Foreskin keratinocyte (primary cell): ENCODE measurements at places on chromosomes 16 and 17.

DNA sequence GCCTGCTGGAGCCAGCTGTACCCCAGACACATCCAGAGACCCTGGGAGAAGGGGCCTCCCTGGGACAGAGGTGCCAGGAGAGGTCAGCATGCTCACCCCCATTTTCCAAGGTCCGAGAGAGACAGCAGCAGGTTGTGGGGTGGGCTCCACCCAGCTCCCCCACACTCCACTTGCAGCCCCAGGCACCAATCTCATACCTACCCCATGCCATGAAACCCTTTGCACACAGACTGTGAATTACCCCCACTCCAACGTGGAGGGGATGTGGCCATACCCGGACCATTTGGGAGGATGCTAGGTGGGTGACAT lies 34.0 kb downstream of the ZFPM1 start:
- DNase-seq, result no peak

DNA sequence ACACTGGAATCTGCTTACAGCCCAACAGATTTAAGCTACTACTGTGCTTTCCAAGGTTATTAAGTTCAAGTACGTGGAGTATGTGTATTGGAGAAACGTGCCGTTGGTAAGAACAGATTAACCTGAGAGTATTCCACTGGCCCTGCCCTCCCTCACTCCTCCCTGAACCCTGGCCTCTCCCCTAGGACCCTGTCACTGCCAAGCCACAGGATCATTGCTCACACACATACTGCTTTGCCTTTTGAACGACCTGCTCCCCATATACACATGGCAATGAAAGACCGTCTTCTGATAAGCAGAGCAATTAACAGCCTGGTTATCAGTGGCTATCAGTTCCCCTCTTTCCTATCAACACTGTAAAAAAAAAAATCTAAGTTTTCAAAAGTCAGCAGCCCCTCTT lies 458.9 kb upstream of the DYNLRB2 start:
- no peak for DNase-seq

DNA sequence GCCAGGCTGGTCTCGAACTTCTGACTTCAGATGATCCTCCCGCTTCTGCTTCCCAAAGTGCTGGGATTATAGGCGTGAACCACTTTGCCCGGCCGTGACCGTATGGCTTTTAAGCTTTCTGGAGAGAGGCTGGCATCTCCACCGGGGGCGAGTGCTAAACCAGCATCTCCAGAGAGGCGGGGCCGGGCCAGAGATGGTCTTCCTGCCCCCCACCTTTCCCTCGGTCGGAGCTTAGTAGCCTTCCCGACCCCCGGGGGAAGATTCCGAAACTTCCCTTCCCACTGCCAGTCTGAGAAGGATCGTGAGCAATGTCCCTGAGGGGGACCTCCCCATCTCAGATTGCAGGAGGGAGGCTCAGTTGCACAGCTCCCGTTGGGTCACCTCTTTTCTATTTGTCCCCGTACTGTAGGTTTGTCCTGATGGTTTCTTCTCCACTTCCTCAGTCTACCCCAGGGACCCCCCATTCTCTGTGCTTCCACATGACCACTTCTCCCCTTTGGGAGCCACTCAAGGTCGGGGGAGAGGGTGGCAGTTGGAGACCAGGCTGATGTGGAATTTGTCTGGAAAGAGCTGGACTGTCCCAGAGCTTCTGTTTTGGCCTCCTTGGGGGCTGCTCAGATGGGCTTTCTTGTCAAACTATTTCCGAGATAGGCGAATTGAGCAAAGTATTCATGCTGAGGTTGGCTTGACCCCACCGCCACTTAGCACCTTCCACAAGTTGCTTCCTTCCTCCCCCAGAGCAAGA lies 18.2 kb downstream of the IGF2BP1 start:
- no peak for DNase-seq

- peak; percentile 90 for DNase-seq
Measured at GRCh38 chr17:31788571-31788946, 70.5 kb downstream of the COPRS start.

DNA sequence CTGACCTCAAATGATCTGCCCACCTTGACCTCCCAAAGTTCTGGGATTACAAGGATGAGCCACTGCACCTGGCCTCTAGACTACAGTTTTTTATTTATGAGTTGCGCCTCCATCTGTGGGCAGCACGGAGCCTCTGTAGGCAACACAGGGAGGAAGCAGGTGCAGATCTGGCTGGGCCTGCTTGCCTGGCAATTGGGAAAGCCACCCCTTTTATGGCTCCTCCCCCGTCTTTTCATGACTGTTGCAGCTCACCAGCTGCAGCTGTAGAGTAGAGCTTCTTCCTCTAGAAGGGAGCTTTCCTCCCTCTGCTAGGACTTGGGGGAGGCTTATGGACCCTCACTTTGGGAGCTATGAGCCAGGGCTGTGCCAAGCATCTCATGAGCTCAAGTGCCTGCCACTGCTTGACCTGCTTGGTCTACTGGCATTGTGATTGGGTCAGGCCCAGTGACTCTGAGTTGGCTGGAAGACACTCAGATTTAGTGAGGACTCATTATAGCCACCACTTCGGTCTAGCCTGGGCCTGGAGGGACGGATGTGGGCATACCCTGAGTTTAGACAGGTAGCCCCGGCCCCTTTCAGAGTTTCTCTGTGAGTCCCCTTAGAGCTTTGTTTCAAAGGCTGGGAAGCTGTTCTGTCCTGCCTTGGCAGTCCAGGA lies 6.9 kb upstream of the SLC7A6 start:
- no peak for DNase-seq

DNA sequence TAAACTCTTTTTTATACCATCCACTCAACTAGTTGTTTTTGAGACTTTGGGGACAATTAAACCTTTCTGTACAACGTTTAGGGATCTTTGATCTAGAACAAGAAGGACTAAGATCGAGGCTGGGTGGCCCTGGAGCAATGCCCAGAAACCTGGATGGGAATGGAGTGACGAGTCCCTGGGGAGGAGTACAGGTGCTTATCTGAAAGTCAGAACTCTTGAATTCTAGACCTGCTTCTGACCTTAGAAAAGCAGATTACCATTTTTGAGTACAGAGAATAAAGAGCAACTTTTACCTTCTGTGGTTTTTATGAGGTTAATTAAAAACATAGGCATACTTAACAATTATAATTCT lies 17.8 kb downstream of the UBE2Z start:
- no peak for DNase-seq

DNA sequence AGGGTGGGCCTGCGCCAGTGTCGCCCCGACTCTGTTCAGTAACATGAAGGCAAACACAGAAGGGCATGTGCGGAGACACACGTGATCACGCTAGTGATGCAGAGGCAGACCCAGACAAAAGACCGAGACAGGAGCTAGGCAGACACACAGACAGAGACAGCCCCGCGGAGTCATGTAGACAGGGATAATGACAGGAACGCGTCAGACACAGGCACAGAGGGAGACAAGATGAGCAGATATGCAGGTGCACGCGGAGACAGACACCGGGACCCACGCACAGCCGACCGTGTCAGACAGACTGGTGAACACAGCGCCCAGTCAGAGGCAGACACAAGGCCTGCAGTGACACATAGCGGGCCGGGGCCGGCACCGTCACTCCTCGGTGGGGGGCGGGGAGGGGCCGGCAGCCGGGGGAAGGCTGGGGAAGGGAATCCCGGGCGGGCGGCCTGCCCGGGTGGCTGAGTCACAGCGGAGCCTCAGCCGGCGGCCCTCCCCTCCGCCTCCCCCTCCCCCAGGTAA lies 7.4 kb downstream of the KDM6B start:
- peak; percentile 85 for DNase-seq

GRCh38 chr16:21194771-21195301 lies 16.5 kb downstream of the ZP2 start:
- DNase-seq, result peak; percentile 15

DNA sequence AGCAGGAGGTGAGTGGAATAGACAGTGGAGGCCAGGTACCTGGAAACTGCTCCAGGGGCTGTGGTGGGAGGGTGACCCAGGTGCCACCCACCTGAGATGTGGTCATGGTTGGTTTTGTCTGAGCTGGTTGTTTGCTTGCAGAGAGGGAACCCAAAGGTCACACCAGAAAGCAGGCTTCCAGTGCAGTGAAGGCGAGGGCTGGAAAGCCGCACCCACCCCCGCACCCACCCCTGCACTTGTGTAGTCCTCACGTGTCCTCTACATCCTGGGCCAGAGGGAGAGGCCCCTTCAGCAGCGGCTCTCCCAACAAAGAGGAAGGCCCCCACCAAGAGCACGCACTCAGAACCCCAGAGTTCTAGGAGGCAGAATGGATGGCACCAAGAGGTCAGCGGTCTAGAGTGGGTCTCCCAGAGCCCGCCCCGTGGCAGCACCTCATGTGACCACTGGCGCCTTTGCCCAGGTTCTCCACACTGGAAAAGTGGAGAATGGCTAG lies 92.6 kb upstream of the CBX4 start:
- no peak for DNase-seq

DNA sequence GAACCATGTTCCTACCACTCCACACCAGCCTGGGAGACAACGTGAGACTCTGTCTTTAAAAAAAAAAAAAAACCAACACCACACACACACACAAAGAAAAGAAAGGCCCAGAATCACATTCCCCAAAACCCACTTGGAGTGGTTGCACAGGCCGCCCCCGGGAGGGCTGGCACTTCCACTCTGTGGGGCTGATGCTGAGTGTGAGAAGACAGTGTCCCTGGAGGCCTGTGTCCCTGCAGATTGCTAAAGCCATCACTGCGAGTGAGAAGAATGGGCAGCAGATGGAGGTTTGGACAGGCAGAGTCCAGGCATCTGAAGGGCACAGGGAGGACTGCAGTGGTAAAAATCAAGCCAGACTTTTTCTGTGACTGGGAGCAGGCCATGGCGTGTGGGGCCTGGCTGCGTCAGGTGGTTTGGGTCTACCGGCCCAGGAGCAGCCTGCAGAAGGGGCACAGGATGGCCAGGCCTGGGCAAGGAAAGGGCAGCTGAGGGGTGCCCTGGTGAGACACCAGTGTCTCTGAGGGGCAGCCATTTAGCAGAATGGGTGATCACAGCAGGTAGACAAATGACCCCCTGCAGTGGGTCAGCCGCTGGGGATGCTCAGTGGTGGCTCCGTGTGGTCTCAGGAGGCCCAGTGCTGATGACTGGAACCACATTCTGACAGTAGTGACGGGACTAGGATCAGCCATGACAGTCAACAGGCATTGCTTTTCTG lies 13.1 kb downstream of the CTRB2 start:
- DNase-seq, result no peak
